ENCODE measurements at places on chromosomes 5 and 9. TPM values are rescaled to one million over a fixed set of nuclear protein-coding genes. Genes with fewer than 3 reads are reported as not detected.

DNA sequence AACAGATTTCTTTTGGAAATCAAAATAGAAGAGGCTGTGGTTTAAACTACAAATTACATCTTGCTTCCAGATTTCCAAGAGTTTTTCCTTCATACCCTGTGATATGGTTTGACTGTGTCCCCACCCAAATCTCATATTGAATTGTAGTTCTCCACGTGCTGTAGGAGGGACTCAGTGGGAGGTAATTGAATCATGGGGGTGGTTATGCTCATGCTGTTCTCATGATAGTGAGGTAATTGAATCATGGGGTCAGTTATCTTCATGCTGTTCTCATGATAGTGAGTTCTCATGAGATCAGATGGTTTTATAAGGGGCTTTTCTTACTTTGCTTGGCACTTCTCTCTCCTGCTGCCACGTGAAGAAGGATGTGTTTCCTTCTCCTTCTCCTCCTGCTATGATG, 687.0 kb upstream of the ZNF608 start:
- no peaks in the 10 kb centered on the region for H3K4me1 ChIP-seq
- DNase-seq: no peak

DNA sequence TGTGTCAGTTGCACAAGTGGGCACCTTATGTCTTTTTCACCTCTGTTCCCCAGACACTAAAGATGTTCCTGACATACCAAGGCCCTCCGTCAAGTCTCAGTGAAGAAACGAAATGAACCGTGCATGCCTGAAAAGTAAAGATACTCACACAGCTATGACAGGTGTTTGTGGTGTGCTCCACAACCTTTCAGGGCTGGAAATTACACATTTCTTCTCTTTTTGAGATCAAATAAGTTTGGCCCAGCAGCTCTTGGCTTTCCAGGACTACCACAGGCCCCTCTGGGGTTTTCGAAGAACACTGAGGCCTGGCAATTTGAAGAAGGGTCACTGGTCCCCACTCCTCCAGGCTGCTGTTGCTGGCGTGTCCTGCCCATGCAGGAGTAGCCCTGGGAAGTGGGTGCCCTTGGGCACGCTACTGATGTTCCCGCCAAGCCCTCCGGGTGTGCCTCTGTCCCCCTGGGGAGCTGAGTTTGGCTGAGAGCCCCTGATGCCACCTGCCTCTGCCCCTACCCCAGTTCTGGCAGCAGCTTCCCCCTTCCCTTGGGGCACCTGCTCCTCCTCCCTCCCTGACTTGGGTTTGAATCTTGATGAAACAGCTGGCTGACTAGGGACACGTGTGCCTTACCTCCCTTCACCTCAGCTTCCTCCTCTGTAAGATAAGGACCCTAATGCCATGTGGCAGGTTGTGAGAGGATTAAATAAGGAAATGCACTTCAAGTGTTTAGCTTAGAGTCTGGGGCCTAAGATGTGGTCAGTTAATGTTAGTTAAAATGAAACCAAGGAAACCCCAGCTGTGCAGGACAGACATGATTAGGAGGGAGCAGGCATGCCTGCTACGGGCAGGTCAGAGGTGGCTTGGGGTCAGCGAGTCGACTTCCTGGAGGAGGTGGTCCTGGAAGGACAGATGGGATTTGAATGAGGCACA, 49.1 kb upstream of the GADD45G start:
- H3K36me3 ChIP-seq: no peaks in the 10 kb centered on the region
- H3K27ac ChIP-seq: no peak overlapping the region
- DNase-seq: no peak
- no peak overlapping the region for H3K4me3 ChIP-seq
- no peaks in the 10 kb centered on the region for H3K4me1 ChIP-seq
- no peaks in the 10 kb centered on the region for H3K27me3 ChIP-seq

DNA sequence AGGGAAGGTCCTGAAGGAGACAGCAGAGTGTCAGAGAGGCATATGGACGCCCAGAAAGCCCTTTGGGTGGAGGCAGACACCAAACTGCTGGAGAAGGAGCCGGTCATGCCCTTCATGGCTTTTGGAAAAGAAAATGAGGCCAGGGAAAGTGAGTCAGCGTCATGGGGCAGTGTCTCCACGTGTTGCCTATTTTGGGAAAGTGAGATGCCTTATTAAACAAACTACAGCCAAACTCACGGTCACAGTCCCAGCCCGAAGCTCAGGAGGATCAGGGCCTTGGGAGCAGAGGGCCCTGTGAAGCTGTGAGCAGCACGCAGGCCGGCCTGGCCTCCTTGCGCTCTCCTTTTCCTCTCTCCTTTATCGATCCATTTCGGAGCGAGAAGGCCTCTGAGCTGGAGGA, 25.0 kb downstream of the RGS3 start:
- no peaks in the 10 kb centered on the region for H3K27me3 ChIP-seq
- DNase-seq: no peak
- H3K27ac ChIP-seq: no peak overlapping the region
- peaks cover 6% of the 10 kb centered on the region for H3K4me1 ChIP-seq

Gene WDR55
- total RNA-seq: 16.9 TPM

Gene MSANTD3
- total RNA-seq: 28.1 TPM

Gene UQCRQ
- 30.5 TPM for total RNA-seq

Gene AUH
- total RNA-seq: 4.4 TPM

Gene CDH6
- total RNA-seq: 2.1 TPM

GRCh38 chr9:87667164-87667738, 58.7 kb upstream of the CTSL start:
- no peak for DNase-seq
- H3K4me3 ChIP-seq: no peak overlapping the region
- H3K27me3 ChIP-seq: no peaks in the 10 kb centered on the region
- H3K27ac ChIP-seq: no peak overlapping the region

DNA sequence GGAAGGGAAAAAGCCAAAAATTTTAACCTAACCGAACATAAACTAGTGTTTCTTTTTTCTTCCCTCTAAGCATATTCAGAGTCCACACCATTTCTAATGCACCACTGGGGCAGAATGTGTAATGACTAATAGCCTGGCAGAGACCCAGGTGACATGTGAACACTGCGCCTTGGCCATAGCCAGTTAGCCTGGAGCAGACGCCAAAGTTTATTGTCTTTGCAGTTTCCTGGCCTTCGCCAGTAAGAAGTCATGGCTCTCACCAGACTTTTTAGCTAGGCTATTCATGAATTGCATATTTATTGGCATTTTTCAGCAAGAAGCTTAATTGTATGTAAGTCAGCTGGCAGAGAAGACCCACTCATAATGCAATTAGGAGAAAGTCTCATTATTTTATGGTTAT, 182.8 kb upstream of the SLC27A6 start:
- no peaks in the 10 kb centered on the region for H3K27me3 ChIP-seq
- no peaks in the 10 kb centered on the region for H3K4me1 ChIP-seq
- no peak overlapping the region for H3K4me3 ChIP-seq
- no peaks in the 10 kb centered on the region for H3K36me3 ChIP-seq
- no peak overlapping the region for H3K27ac ChIP-seq

DNA sequence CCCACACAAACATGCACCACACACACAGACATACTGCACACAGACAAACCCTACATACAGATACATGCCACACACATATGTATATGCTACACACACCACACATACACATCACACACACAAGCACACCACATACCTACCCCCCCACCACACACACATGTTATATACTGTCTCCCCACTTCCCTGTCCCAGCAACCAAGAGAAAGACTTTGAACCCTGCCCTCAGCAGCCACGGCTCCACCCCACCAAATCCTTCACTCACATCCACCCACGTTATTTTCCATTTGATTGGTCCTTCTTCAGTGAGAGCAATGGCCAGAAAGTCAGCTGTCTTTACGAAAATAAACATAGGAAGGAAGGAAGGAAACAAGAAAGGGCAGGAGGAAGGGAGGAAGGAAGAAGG, 479.8 kb downstream of the DIRAS2 start:
- H3K27ac ChIP-seq: no peak overlapping the region
- no peaks in the 10 kb centered on the region for H3K27me3 ChIP-seq
- DNase-seq: no peak

DNA sequence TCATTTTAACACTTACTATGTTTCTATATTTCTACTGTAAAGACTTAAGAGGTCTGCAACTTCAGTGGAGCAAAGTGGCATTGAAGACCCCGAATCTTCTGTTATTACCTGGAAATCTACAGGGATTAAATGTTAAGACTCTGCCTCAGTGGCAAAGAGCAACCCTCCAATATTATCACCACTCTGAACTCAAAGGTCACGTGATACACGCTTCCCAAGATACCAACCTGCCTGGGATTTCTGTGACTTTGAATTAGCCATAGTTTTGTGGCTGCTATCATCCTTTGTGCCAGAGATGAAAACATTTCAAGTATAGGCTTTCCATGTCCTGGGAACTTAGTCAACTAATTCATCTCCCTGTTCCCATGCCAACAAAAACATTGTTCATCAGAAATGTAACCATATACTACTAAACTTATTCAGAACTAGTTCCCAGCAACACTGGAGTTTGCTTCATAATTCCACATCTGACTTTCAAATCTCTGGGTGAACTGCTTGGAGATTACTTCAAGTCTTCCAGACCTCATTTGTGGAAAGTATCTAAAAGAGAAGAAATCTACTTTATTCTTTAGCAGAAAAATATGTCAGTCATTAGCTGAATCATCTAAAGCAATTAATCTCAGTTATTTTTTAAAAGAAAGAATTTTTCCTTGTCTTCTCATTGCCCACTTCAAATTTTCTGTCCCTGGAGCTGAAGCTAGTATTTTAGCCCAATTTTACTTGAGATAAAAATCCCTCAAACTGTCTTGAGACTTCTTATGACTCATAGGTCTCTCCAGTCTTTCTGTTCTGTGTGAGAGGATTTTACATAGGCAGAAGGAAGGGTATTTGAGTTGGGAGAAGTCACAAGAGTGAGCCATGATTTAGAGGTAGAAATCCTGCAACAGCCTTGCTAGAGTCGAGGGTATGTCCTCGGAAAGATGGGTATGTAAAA, 83.0 kb downstream of the ZNF462 start:
- no peak overlapping the region for H3K4me3 ChIP-seq
- H3K27me3 ChIP-seq: no peaks in the 10 kb centered on the region
- DNase-seq: no peak
- H3K27ac ChIP-seq: no peak overlapping the region

GRCh38 chr5:135141303-135142268, 107.6 kb upstream of the PITX1 start:
- no peak overlapping the region for H3K27ac ChIP-seq
- H3K4me3 ChIP-seq: no peak overlapping the region
- no peak for DNase-seq
- no peaks in the 10 kb centered on the region for H3K4me1 ChIP-seq
- H3K36me3 ChIP-seq: no peaks in the 10 kb centered on the region

Gene DIRAS2
- total RNA-seq: 0.26 TPM

GRCh38 chr9:76203373-76203772, 190.9 kb downstream of the RFK start:
- H3K36me3 ChIP-seq: no peaks in the 10 kb centered on the region
- H3K4me1 ChIP-seq: no peaks in the 10 kb centered on the region
- H3K27me3 ChIP-seq: no peaks in the 10 kb centered on the region

DNA sequence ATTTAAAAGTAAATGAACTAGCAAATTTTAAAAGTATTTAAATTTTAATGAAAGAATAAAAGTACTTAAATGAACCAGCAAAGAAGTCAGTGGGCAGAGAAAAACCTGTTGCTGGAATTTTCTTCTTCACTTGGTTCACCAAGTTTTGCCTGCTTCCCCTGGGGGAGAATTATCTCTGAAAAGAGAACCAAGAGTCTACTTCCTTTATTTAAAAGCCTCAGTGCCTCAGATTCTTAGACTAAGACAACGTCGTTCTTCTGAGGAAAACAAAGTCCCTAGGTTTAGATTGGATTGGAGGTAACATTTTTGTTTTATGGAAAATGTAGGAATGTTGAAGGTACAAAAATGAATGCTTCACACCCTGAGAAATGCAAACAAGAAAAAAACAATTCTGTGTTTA, 7.4 kb upstream of the KLF4 start:
- no peak for DNase-seq
- H3K4me3 ChIP-seq: no peak overlapping the region
- H3K27ac ChIP-seq: no peak overlapping the region
- H3K4me1 ChIP-seq: no peaks in the 10 kb centered on the region
- no peaks in the 10 kb centered on the region for H3K27me3 ChIP-seq
